NAMALWA (cell line): ENCODE measurements at places on chromosomes 1 and 21.

- no peak for DNase-seq
Measured at GRCh38 chr1:12296623-12297022, 66.8 kb downstream of the VPS13D start.

GRCh38 chr1:12185918-12186678 lies 19.3 kb downstream of the TNFRSF1B start:
- no peak for DNase-seq

GRCh38 chr1:34263406-34263805 lies 86.7 kb downstream of the C1orf94 start:
- DNase-seq: no peak

DNA sequence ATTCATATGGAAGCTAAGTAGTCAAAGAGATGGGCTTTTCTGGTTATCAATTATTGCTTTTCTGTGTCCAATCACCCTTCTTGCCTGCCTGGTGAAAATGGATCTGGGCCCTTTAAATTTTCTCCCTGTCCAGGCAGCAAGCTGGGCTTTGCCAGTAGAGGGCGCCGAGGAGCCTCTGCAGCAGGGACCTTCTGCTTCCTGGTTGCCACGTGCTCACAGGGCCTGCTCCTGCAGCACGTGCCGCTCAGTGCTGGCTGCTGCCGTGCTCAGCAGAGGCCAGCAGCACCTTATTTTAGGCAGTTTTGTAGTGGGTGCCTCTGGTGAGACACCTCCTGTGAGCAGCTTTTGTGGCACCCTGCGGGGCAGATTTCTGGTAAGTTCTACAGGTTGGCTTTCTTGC lies 4.0 kb downstream of the ACTL8 start:
- DNase-seq: peak; percentile 82

DNA sequence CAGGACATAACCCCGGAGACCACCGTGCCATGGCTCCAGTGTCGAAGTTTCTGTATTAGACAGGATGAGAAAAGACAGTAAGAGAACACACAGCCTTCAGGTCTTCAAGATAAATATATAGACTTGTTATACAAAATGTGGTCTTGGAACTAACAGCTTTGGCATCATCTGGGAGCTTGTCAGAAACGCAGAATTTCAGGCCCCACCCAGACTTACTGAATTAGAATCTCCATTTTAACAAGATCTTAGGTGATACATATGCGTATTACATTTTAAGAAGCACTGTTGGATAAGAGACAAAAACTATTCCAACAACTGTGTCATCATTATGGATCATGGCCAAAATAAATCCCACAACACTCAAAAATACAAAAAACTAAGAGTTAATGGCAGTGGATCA lies 239.3 kb downstream of the ASTN1 start:
- DNase-seq: no peak

DNA sequence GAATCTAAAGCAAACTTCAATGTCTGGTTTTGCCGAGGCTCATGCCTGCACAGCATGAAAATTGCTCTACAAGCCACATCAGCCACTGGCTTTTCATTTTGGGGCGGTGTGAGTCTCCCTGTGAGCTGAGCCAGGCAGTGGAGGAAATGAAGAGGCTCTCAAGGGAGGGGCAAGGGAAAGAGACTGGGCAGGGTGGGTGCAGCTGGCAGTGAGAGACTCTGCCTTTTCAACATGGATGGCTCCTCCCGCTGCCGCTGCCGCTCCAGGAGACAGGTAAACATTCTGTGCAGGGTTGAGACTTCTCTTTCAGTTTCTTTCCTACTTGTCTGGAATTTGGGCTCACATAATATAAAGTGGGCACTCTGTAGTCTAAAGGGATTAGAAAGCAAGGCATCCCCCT lies 11.3 kb upstream of the CTSE start:
- DNase-seq: no peak
